ENCODE measurements at places on chromosomes 6 and 20. TPM values are rescaled to one million over a fixed set of nuclear protein-coding genes. Genes with fewer than 3 reads are reported as not detected.

LY6G6D gene
- total RNA-seq = not detected

ZGPAT gene
- total RNA-seq = 39.8 TPM

GRCh38 chr20:39946931-39947330, 742.1 kb downstream of the MAFB start:
- DNase-seq = no peak

DNA sequence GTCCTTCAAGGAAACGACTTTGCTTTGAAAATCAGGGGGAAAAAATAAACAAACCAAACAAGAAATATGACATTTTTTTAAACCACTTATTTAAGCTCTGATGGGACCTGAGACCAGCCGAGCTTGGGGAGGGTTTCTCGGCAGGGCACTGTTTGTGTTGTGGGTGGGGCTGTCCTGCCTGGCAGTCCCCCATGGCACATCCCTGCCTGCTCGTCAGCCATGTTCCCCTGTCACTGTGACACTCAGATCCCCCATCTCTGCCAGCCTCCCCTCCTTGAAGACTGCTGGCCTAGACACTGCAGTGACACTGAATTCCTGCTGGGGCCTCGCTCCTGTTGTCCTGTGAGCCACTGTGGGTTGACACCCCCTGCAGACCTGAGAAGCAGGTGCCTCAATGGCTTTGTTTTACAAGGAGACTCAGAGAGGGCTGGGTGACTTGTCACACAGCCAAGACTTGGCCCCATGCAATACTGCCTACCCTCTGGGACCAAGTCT, 95.1 kb upstream of the PTPN1 start:
- no peak for DNase-seq

- DNase-seq = no peak
Measured at GRCh38 chr6:90288404-90288803, 8.2 kb downstream of the BACH2 start.

IRF4 gene
- total RNA-seq = 0.21 TPM

Measured in kidney epithelial cell (primary cell).